ENCODE measurements at places on chromosomes 2 and 18.

GRCh38 chr2:134193006-134193405, 60.9 kb upstream of the MGAT5 start:
- peak; percentile 86 for DNase-seq

- no peak for DNase-seq
Measured at GRCh38 chr2:45922577-45922988, 271.1 kb downstream of the PRKCE start.

GRCh38 chr2:141611981-141612380, 518.8 kb downstream of the LRP1B start:
- DNase-seq: peak; percentile 42

GRCh38 chr2:24855022-24855622, 61.9 kb downstream of the CENPO start:
- DNase-seq: peak; percentile 27

GRCh38 chr2:126359494-126359893, 296.5 kb upstream of the GYPC start:
- peak; percentile 15 for DNase-seq

DNA sequence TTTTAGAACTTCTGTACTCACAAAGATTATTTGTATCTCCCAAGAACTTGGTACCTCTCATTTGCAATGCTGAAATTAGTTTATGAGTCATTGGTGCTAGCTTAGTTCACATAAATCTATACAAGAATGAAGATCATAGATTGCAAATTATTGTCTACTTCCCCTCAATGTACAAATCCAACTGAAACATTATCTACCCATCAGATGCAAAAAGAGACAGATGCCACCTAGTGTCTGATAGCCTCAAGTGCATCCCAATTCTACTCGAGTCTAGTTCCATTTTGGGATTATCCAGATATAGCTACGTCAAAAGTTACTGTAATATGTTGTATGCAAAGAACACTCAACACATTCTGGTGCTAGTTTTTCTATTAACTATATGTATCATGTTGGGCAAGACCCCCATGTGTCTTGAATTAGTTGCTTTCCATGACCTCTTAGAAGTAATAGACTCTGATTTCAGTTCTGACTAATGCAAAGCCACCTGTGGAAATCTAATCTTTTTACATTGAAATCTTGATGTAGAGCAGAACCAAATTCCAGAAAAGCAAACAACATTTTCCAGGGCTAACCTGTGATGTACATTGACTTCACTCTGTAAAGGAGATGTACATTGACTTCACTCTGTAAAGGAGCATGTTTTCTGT, 210.0 kb downstream of the RBM43 start:
- DNase-seq: peak; percentile 61

- peak; percentile 94 for DNase-seq
Measured at GRCh38 chr2:223957092-223957851, at the start of gene MRPL44. TSS of gene MRPL44 (plus strand) at chr2:223957463. CDS start at chr2:223957473, 10 bp downstream.

Data from fibroblast of skin of back (primary cell).